ENCODE measurements at places on chromosomes 13 and 19.

- no peak for DNase-seq
Measured at GRCh38 chr19:1110809-1111640, 7.2 kb downstream of the GPX4 start.

GRCh38 chr19:658059-658839 is 4.8 kb downstream of the RNF126 start:
- no peak for DNase-seq

DNA sequence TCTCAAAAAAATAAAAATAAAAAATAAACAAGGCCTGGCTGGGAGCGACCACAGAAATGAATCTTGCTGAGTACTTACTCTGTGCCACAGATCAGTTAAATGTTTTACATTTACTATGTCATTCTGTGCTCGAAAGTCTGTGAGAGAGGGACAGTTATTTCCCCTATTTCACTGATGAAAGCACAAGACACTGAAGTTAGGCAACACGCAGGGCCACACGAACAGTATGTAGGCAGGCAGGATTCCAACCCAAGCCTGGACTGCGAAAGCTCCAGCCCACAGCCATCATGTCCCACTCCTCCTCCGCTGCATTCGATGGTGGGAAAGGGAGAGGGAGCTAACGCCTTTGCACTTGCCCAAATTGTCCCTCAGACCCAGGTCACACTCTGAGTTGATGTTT is 34.2 kb downstream of the RUBCNL start:
- no peak for DNase-seq

GRCh38 chr13:87981416-87981815 is 310.2 kb downstream of the SLITRK5 start:
- DNase-seq: no peak
